ENCODE measurements at places on chromosomes 13 and 19.

- H3K4me1 ChIP-seq = peaks cover 17% of the 10 kb centered on the region
- H3K27me3 ChIP-seq = no peaks in the 10 kb centered on the region
- peak overlapping the region; percentile 76 for H3K4me3 ChIP-seq
- no peak for DNase-seq
Observed at GRCh38 chr19:17404621-17405249, 695 bp downstream of the BST2 start.

- H3K4me3 ChIP-seq = no peak overlapping the region
- H3K27ac ChIP-seq = no peak overlapping the region
- H3K36me3 ChIP-seq = no peaks in the 10 kb centered on the region
Observed at GRCh38 chr13:24104723-24105122, 55.8 kb upstream of the SPATA13 start.

GRCh38 chr19:13503570-13504235, 2.6 kb downstream of the CACNA1A start:
- H3K4me1 ChIP-seq = no peaks in the 10 kb centered on the region
- DNase-seq = no peak
- no peaks in the 10 kb centered on the region for H3K36me3 ChIP-seq
- H3K4me3 ChIP-seq = no peak overlapping the region

GRCh38 chr13:21478881-21479808, 20.0 kb upstream of the ZDHHC20 start:
- H3K36me3 ChIP-seq = no peaks in the 10 kb centered on the region
- H3K4me1 ChIP-seq = peaks cover 9% of the 10 kb centered on the region
- no peaks in the 10 kb centered on the region for H3K27me3 ChIP-seq
- no peak overlapping the region for H3K27ac ChIP-seq
- no peak overlapping the region for H3K4me3 ChIP-seq

DNA sequence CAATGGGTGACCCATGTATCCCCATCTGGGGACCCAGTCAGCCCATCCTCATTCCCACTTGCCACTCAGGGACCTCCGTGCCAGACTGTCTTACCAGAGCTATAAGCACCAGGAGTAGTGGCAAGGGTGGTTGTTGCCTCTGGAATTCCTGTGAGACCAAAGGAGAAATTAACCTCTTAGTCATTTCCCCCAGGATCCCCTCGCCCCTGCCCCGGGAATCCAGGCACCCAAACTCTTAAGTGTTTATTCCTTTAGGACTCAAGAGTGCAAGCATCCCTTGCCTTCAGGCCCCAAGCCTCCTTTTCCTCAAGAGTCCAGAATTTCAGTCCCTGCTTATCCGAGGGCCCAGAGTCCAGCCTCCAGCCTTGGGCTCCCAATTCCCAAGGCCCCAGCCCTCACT, 9.2 kb downstream of the NTN5 start:
- H3K4me1 ChIP-seq = peaks cover 10% of the 10 kb centered on the region
- H3K27me3 ChIP-seq = no peaks in the 10 kb centered on the region
- no peaks in the 10 kb centered on the region for H3K36me3 ChIP-seq
- no peak for DNase-seq

DNA sequence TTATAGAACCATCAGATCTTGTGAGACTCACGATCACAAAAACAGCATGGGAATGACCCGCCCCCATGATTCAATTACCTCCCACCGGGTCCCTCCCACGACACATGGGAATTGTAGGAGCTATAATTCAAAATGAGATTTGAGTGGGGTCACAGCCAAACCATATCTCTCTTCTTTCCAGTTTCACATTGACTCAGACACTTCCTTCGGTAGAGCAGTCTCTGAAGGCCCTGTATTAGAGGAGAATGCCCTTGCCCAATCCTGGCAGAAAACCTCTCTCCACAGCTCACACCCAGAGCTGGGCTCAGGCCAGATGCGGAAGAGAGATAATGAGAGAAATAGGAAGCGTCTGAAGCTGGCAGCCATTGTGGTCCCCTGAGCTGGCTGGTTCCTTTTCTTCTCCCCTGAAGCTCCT, 72.4 kb upstream of the CLDN10 start:
- no peaks in the 10 kb centered on the region for H3K36me3 ChIP-seq
- no peaks in the 10 kb centered on the region for H3K4me1 ChIP-seq
- no peak overlapping the region for H3K27ac ChIP-seq
- H3K4me3 ChIP-seq = no peak overlapping the region
- no peak for DNase-seq
- H3K27me3 ChIP-seq = no peaks in the 10 kb centered on the region

- no peak overlapping the region for H3K27ac ChIP-seq
- no peaks in the 10 kb centered on the region for H3K36me3 ChIP-seq
- no peaks in the 10 kb centered on the region for H3K4me1 ChIP-seq
- no peak for DNase-seq
- peaks cover 13% of the 10 kb centered on the region for H3K27me3 ChIP-seq
- H3K4me3 ChIP-seq = no peak overlapping the region
Observed at GRCh38 chr13:113895436-113895835, 31.6 kb upstream of the GAS6 start.

DNA sequence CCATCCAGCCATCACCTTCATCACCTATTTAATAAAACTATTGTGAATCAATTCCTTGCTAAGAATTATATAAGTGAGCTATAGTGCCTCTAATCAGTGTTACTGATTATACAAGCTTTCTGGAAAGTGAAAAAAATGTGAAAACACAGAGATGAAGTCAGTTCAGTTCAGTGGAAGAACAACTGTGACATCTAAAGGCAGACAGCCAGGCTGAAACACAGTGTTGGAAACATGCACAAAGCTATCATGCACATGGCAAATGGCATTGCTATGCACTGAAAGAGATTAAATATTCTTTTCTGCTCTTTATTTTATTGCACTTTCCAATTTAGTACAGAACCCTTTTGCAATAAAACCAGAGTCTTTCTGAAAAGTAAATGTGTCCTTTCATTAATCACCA, 294.0 kb downstream of the RBM26 start:
- H3K4me1 ChIP-seq = no peaks in the 10 kb centered on the region
- H3K36me3 ChIP-seq = no peaks in the 10 kb centered on the region
- no peaks in the 10 kb centered on the region for H3K27me3 ChIP-seq
- no peak for DNase-seq
- H3K27ac ChIP-seq = no peak overlapping the region

- no peak overlapping the region for H3K4me3 ChIP-seq
- no peaks in the 10 kb centered on the region for H3K27me3 ChIP-seq
- DNase-seq = no peak
- H3K4me1 ChIP-seq = no peaks in the 10 kb centered on the region
Observed at GRCh38 chr13:84616864-84617263, 734.6 kb upstream of the SLITRK1 start.

DNA sequence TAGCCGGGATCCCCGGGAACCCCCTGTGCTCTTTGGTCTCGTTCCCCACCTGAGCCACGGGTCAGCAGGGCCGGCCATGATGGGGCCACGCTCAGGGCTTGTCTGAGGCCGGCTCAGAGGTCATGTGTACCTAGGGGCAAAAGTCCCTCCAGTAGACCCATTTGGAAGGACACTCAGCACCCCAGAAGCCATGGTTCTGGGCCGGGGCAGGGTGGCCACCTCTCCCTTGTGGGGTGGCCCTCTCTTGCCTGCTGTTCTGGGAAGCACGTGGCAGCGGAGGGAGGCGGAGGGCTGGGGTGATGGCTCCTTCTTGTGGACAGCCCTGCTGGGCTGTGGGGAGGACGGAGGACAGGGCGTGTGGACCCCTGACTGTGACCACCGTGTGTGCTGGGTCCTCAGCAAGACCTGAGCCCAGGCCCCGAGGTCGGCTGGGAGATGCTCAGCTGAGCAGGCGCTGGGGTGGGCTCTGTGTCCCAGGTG, 6.4 kb upstream of the PEAK3 start:
- H3K4me1 ChIP-seq = peaks cover 18% of the 10 kb centered on the region
- no peaks in the 10 kb centered on the region for H3K27me3 ChIP-seq
- DNase-seq = no peak
- no peak overlapping the region for H3K27ac ChIP-seq

DNA sequence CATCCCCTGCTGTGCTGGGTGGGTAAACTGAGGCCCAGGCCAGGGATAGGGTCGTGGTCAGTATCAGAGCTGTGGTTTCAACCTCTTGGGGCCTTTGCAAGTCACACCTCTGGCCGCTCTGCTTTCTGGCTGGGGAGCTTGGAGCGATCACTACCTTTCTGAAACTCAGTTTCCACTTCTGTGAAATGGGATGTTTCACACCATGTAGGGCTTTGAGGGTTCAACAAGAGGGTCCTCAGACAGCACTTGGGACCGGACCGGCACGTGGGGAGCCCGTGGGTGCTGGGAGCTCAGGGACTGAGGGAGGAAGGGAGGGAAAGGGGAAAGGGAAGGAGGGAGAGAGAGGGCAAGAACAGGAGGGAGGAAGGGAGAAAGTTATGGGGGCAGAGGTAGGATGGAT, 21.1 kb downstream of the PGLS start:
- no peak overlapping the region for H3K4me3 ChIP-seq
- no peaks in the 10 kb centered on the region for H3K36me3 ChIP-seq
- no peak overlapping the region for H3K27ac ChIP-seq
- H3K27me3 ChIP-seq = no peaks in the 10 kb centered on the region
- DNase-seq = no peak

GRCh38 chr19:844546-844971, 3.8 kb downstream of the PRTN3 start:
- H3K36me3 ChIP-seq = no peaks in the 10 kb centered on the region
- H3K4me1 ChIP-seq = no peaks in the 10 kb centered on the region
- peaks cover 7% of the 10 kb centered on the region for H3K27me3 ChIP-seq
- no peak for DNase-seq
- H3K27ac ChIP-seq = no peak overlapping the region

DNA sequence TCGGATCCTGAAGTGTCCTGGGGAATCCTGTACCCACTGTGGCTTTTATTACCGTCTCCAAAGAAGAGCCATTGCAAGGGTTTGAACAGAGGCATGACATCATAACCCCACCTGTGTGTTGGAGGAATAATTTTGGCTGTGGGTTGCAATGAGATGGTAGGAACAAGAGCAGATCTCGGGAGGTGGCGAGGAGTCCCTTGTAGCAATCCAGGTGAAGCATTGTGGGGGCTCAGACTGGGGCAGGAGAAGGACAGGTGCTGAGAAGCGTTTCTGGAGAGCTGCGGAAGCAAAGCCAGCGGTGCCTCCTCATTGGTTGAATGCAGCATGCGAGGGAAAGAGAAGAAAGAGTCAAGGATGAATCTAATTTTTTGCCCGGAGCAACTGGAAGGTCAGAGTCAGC, 382.4 kb downstream of the EFNB2 start:
- no peaks in the 10 kb centered on the region for H3K4me1 ChIP-seq
- no peak overlapping the region for H3K27ac ChIP-seq
- H3K36me3 ChIP-seq = no peaks in the 10 kb centered on the region

- no peaks in the 10 kb centered on the region for H3K4me1 ChIP-seq
- H3K4me3 ChIP-seq = no peak overlapping the region
- H3K27ac ChIP-seq = no peak overlapping the region
- no peaks in the 10 kb centered on the region for H3K36me3 ChIP-seq
- DNase-seq = no peak
- H3K27me3 ChIP-seq = no peaks in the 10 kb centered on the region
Observed at GRCh38 chr13:78169386-78169785, 250.8 kb upstream of the EDNRB start.

DNA sequence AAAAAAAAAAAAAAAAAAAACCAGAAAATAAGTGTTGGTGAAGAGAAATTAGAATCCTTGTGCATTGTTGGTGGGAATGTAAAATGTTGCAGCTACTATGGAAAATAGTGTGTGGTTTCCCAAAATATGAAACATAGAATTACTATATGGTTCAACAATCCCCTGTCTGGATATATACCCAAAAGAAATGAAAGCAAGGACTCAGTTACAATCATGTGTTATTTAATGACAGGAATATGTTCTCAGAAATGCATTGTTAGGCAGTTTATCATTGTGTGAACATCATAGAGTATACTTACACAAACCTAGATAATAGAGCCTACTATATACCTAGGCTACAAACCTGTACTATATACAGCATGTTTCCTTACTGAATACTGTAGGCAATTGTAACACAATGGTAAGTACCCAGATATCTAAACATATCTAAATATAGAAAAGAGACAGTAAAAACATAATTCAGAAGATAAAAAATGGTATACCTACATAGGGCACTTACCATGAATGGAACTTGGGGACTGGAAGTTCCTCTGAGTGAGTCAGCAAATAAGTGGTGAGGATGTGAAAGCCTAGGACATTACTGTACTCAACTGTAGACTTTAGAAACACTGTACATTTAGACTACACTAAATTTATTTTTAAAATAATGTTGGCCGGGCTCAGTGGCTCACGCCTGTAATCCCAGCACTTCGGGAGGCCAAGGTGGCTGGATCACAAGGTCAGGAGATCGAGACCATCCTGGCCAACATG, 25.7 kb upstream of the SLC7A1 start:
- no peak overlapping the region for H3K4me3 ChIP-seq
- no peak overlapping the region for H3K27ac ChIP-seq
- no peak for DNase-seq
- H3K27me3 ChIP-seq = no peaks in the 10 kb centered on the region

GRCh38 chr19:35462476-35462953, 14.5 kb downstream of the FFAR2 start:
- peaks cover 38% of the 10 kb centered on the region for H3K4me1 ChIP-seq
- H3K27me3 ChIP-seq = no peaks in the 10 kb centered on the region
- peak overlapping the region; percentile 48 for H3K27ac ChIP-seq
- H3K4me3 ChIP-seq = peak overlapping the region; percentile 21

DNA sequence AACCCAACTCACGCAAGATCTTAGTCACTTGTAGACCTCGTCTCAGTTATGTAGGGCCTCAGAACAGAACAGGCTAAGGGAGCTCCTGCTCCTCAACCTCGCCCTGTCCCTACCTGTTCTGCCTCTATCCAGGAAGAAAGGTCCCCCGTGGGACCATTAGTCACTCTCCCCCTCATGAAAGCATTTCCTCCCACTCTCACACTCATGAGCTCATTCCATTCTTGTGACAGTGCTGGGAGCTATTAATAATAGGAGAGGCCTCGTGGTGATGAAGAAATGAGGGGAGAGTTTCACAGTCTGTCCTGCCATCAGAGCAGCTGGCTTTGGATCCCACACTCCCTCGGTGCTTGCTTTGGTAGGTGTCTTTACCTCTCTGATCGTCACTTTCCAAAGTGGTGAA, 10.2 kb downstream of the PPP2R1A start:
- H3K27ac ChIP-seq = no peak overlapping the region
- H3K4me1 ChIP-seq = peaks cover 6% of the 10 kb centered on the region
- H3K27me3 ChIP-seq = no peaks in the 10 kb centered on the region
- H3K4me3 ChIP-seq = no peak overlapping the region
- peaks cover 58% of the 10 kb centered on the region for H3K36me3 ChIP-seq
- DNase-seq = no peak

- H3K27me3 ChIP-seq = peaks cover 10% of the 10 kb centered on the region
- no peak overlapping the region for H3K27ac ChIP-seq
- no peak overlapping the region for H3K4me3 ChIP-seq
Observed at GRCh38 chr13:73061876-73062275, 3.1 kb downstream of the KLF5 start.

- no peaks in the 10 kb centered on the region for H3K36me3 ChIP-seq
- no peak overlapping the region for H3K27ac ChIP-seq
- H3K4me1 ChIP-seq = no peaks in the 10 kb centered on the region
- H3K27me3 ChIP-seq = no peaks in the 10 kb centered on the region
- H3K4me3 ChIP-seq = no peak overlapping the region
Observed at GRCh38 chr13:25207291-25207810, 35.3 kb upstream of the AMER2 start.

GRCh38 chr13:102584434-102584833, 12.4 kb upstream of the TPP2 start:
- H3K36me3 ChIP-seq = no peaks in the 10 kb centered on the region
- H3K4me1 ChIP-seq = peaks cover 8% of the 10 kb centered on the region
- H3K4me3 ChIP-seq = no peak overlapping the region
- no peak overlapping the region for H3K27ac ChIP-seq

GRCh38 chr19:37999309-38000213, 92.6 kb downstream of the SIPA1L3 start:
- no peak overlapping the region for H3K4me3 ChIP-seq
- no peaks in the 10 kb centered on the region for H3K27me3 ChIP-seq
- peaks cover 13% of the 10 kb centered on the region for H3K4me1 ChIP-seq
- no peak for DNase-seq
- no peaks in the 10 kb centered on the region for H3K36me3 ChIP-seq

All from CD8-positive, alpha-beta memory T cell (primary cell).